T-helper 17 cell (primary cell): ENCODE measurements at places on chromosomes 5 and 9.

DNA sequence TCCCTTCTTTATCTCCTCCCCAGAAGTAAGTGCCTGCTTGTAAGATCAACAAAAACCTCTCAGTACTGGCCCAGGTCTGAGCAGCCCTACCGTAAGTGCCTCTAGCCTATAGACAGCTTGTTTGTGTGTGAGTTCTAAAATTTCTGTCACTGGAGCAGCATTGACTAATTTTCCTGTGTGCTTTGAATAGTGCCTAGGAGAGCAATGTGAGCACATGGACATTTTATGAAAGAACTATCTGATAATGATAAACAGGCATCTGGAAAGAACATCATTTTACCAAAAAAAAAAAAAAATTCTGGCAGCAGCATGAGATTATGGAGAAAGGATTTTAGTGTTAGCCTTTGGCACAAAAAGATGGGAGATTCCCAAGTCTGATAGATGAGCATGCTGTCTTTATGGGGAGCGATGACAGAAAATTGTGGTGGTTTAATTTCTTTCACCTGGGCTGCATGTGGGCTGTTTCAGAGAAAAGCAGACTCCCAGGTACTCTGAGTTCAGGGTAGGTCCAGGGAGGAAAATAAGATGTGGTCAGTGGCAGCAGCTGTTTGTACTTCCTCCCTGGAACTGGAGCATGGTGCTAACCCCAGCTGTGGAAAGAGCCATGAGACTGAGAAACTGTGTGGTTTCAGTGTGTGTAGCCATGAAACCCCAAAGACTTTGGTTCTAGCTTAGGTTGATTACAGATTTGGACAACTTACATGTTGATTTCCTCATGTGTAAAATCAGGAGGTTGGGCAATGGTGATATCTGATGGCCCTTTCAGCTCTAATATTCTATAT, 419.9 kb downstream of the NTRK2 start:
- no peak for DNase-seq

GRCh38 chr9:127754099-127755060, 19.3 kb upstream of the TOR2A start:
- DNase-seq = no peak

- no peak for DNase-seq
These were observed 27.0 kb upstream of the NSMF start for GRCh38 chr9:137486141-137486490.

GRCh38 chr9:74755355-74755754, 132.4 kb downstream of the TRPM6 start:
- DNase-seq = no peak

DNA sequence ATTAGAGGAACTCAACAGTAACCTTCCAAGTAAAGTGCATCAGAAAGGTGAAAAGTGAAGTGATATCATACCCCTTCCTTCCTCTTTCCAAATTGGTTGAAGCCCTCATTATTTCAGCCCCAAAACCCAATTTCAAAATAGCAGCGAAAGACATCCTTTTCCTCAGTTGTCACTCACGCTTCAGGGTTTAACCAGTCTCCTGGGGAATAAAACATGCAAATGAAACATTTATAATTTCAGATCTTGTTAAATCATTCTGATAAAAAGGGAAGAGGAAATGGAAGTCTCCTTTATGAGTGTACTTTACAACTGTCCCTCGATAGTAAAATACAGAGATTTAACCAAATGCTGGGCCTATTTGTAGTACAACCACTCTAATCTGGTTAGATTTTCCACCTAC, 22.5 kb downstream of the TRPM6 start:
- no peak for DNase-seq

- DNase-seq = no peak
These were observed 58.2 kb upstream of the RXRA start for GRCh38 chr9:134267881-134268724.

DNA sequence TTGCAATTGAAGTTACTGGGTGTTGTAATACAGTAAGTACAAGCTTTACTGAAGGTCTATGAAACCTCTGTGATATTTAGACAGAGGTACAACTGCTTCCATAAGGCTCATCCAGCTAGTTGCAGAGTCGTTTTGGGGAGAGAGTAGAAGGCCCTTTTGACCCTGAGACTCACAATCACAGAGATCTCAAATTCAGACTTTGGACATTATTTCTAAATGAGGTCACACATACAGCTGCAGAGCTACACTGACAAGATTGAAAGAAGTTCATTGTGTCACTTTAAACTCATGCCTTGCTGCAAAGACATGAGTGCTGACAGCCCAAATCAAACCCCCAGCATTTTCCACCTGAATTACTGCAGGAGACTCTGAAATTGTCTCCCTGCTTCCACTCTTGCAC, 205.9 kb upstream of the TMEM161B start:
- DNase-seq = no peak

DNA sequence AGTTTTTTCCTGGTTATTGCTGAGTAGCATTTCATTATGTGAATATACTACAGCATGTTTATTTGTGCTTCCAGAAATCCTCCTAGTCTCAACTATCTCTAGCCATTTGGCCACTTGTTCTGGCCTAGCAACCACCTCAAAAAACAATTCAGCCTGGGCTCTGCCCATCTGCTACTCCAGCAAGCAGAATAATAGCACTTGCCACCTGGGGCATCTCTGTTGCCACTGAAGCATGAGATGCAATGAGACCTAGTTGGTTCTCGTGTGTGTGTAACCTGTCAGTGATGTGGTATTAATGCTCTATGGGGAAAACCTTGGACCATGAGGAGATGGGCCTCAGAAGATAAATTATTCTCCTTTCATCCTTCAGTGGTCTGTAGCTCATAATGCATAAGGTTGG, 129.5 kb downstream of the RNF180 start:
- DNase-seq = no peak

- no peak for DNase-seq
These were observed 47.3 kb upstream of the CEP78 start for GRCh38 chr9:78188594-78188993.

GRCh38 chr5:151205411-151205810, 18.5 kb downstream of the CCDC69 start:
- no peak for DNase-seq

GRCh38 chr9:124420991-124421543, 5.8 kb upstream of the PSMB7 start:
- no peak for DNase-seq

DNA sequence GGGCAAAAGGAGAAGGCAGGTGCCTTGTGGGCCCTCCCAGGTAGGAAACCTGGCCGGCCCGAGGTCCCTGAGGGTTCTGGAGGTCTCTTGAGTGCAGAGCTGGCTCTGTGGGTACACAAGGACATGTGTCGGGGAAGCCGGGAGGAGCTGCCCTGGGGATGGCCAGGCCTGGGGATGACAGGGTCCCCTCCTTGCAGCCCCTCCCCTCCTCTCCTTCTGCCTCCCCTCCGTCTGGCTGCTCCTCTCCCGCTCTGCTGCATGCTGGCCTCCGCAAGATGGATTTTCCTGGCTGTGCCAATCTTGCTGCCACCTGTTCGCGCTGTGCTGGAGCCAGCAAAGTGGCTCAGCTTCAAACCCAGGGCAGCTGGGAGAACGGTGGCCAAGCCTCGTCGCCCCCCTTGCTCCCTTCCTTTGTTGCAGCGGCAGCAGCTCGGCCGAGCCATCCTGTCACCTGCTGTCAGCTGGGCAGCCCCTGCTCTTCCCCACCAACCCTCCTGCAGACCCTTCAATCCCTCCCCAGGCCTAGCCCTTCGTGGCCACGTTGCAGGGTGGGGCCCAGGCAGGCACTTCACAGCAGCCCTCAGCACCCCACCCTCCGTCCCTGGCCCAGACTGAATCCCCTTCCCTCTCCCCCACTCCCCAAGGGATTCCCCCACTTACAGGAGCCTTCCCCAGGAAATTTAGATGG, 17.6 kb upstream of the UNC5A start:
- no peak for DNase-seq

DNA sequence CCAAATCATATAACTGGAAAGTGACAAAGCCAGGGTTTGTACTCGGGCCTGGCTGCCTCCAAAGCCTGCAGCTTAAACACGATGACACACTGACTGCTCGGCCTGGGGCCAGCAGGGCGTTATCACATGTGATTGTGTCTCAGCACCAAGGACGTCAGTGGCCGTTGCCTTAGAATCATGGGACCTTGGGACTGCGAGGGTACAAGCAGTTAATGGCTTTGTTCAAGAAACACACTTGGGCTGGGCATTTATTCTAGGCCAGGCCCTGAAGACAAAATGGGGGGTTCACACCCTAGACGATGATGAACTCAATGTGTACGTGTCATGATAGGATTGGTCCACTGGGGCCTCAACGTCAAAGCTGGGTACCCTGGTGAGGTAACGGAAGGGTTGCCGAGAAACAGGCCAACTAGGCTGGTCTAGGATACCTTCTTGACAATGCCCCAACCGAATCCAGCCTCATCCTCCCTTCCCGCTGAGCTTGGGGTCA, 13.0 kb downstream of the SH3PXD2B start:
- DNase-seq = no peak

- no peak for DNase-seq
These were observed 620.2 kb downstream of the ACTL7B start for GRCh38 chr9:108235609-108236008.

DNA sequence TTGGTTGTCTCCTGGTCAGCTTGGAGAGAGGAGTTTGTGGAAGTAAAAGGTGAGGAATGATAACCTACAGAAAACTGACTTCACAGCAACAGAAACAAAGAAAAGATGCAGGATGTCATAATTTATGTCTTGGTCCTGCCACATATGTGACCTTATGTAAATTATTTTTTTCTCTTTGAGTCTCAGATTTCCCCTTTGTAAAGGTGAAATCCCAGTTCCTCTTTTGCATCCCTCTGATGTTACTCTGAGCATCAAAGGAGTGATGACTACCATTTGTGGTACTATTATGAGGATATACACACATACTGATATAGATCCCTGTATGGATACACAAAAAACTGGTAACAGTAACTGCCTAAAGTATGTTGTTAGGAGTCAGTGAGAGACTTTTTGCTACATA, 1.4 kb upstream of the THG1L start:
- no peak for DNase-seq

DNA sequence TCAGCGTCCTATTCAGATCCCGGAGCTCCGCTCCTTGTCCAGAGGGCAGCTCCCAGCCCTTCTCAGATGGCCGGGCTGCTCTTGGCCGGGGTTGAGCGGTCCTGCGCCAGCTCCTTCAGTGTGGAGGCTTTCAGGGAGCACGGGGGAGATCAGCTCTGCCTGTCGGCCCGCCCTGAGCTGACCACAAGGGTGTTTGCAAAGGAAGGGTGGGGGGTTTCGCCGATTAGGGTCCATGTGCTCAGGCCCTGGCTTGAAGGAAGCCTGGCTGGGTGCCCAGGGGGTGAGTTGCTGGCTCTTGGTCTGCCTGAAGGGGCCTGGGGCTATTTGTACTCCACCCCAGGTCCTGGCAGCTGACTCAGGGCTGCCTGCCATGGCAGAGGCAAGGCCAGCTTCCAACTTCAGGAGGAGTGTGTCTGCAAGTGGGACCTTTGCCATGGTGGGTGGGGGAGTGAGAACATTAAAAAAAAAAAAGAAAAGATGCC, 250.1 kb upstream of the KLF4 start:
- no peak for DNase-seq

- DNase-seq = no peak
These were observed 25.4 kb upstream of the ELL2 start for GRCh38 chr5:95986937-95987520.

DNA sequence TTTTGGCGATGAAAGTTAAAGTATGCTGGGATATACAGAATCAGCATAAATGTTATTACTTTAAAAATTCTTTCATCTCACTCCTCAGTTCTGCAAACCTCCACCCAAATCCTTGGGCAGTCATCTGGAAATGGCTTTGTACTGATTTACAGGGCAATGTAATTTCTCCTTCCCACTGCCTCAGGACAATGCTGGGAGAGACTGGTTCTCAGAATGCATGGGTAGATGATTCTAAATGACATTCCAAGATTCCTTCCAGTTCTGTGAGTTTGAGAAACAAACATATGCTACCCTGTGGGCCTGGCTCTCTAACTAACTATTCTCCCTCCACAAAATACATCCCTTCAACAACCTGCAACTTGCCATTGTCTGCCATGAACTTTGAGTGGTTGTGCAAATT, 7.5 kb upstream of the PSAT1 start:
- DNase-seq = no peak

GRCh38 chr9:135520916-135521607, at the start of gene LCN1:
Gene LCN1 (plus strand): TSS chr9:135521440. CDS start chr9:135521498, 58 bp downstream.
- DNase-seq = no peak

- no peak for DNase-seq
These were observed 21.2 kb upstream of the SARDH start for GRCh38 chr9:133759146-133759900.

- DNase-seq = no peak
These were observed 25.0 kb downstream of the ARPC5L start for GRCh38 chr9:124886866-124887492.
